T-helper 22 cell (primary cell): ENCODE measurements at places on chromosomes 1 and 21.

GRCh38 chr1:53641481-53642214 is 97.3 kb downstream of the GLIS1 start:
- no peak for DNase-seq

GRCh38 chr1:26697978-26698849 is 2.4 kb downstream of the ARID1A start:
- peak; percentile 41 for DNase-seq

- DNase-seq = no peak
Observed at GRCh38 chr1:180204231-180204630, 25.8 kb upstream of the LHX4 start.

DNA sequence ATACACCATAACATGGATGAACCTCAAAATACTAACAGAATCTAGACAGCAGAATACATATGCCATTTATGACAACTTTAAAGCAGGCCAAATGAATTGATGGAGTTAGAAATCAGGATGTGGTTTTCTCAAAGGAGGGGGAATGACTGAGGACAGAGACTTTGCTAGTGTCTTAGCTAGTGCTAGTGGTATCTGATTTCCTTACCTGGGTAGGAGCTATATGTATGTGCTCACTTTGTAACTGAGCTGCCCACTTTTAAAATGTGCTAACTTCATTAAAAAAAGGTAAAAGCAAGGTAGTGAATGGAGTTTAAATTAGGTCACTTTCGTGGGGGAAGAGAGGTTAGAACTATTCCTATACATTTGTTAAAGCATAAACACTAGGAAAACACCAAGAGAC is 2.6 kb downstream of the GTF2B start:
- DNase-seq = no peak

DNA sequence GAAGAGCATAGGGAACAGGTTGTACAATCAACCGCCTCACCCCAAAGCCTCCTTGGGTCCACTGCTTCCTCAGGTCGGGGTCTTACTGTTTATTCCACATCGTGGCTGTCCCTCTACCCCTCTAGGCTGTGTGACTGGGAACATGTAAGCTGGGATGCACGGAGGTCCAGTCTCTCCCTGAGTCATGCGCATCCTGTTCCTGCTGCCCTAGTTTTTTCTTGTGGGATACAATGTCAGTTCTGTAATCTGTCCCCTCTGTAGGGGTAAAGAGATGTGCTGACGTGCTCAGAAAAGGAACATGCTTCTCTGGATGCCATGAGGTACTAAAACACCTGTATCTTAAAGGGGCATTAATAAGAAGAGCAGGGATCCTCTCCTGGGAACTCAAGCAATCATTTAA is 66.2 kb downstream of the SLC45A1 start:
- DNase-seq = no peak

DNA sequence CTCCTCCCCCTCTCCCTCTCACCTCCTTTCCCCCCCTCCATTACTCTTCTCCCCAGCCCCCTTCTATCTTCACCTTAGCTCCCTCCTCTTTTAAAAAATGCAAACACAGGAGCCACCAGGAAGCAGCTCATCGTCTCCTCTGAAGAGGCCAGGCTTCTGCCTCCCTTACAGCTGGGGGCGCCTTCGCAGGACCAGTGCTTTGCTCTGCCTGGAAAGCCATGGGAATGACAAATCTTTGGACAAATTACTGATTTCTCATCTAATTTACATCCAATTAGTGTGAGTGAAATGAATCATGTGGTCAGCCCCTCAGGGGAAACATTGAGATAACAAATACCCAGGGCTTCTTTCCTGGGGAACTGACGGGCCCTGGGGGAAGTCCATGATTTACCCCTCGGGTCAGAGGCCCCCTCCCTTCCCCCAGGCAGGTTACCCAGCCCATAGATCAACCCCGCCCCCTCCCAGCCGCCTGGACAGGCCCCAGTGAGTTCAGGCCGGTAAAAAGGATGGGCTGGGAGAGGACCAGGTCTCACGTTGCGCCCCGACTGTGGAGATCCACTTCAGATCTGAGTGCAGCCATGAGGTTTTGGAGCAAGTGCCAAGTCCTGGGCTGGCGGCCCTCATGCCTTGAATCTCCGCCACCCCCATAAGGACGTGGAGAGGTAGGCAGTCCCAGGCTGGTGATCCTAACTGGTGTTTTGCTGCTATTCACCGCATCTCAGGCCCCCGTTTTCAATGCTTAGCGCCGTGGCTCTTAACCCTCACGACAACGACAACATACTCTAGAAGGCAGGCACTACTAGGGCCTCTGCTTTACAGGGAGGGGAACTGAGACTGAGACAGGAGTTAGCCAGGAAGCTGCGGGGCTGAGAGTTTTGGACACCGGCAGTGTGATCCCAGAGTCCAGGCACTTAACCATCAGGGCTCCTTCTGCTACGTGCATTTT is 300.8 kb downstream of the RRAGC start:
- DNase-seq = no peak

DNA sequence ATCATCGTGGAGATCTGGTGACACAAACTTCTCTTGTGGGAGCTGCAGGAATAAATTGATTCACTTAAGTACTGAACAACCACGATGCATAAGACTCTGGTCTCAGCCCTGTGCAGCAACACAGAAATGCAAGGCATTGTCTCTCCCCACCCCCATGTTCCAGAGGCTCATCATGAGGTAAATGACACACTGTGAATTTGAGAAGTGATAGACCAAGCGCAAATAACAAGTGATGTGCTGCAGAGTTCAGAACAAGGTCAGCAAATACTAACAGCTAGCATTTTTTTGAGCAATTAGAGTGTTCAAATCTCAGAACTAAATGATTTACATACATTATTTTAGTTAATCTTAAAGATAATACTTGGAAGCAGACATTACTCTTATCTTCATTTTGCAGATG is 223.7 kb downstream of the SEC16B start:
- no peak for DNase-seq

DNA sequence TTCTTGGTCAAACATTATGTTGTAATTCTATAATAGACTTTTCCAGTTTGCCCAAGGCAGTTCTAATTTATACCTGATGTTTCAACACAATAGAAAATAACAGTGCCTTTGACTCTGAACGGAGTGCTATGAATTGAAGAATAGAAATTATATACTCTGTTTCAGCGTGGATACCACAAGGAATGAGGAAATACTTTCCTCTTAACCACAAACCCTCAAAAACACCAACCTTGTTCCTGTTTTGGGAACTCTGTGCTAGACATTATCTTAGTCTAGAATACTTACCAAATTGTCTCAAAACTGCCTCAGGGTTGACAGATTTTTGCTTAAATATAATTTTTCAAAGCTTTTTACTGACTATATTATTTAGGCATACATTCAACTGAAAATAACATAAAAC is 1629.3 kb downstream of the MRPL39 start:
- no peak for DNase-seq

GRCh38 chr1:2314803-2315673 is 76.3 kb downstream of the MORN1 start:
- DNase-seq = peak; percentile 45

DNA sequence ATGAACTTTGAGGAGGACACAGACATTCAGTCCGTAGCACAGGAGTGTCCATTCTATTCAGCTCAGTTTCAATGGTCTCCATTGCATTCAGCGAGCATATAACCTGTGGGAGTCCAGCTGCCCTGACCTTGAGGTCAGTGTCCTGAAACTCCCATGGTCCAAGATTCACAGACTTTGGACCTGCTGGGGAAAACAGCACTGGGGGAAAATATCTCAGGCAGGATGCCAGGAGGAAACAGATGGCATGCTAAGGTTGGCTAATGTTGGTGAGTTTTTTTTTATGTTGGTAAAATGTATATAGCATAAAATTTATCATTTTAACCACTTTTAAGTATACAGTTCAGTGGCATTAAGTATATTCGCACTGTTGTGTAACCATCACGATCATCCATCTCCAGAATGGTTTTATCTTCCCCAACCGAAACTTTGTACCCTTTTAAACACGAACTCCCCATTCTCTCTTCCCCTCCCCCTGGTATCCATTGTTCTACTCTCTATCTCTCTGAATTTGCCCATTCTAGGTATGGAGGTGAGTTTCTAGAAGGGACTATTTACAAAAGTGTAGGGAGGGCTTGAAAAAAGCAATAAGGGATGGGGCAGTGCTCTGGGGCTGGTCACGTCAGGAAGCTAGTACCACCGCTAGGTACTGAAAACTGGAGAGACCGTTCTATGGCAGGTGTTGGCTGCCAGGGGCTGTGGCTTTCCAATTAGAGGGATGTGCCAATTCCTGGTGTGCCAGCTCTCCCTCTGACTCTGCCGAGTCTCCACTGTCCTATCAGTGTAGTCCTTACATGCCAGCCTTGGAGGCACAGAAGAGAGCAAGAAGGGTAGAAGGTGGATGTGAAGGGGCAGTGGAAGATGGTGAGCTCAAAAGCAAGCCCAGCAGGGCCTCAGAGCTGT is 85.3 kb downstream of the FOXD2 start:
- DNase-seq = no peak

DNA sequence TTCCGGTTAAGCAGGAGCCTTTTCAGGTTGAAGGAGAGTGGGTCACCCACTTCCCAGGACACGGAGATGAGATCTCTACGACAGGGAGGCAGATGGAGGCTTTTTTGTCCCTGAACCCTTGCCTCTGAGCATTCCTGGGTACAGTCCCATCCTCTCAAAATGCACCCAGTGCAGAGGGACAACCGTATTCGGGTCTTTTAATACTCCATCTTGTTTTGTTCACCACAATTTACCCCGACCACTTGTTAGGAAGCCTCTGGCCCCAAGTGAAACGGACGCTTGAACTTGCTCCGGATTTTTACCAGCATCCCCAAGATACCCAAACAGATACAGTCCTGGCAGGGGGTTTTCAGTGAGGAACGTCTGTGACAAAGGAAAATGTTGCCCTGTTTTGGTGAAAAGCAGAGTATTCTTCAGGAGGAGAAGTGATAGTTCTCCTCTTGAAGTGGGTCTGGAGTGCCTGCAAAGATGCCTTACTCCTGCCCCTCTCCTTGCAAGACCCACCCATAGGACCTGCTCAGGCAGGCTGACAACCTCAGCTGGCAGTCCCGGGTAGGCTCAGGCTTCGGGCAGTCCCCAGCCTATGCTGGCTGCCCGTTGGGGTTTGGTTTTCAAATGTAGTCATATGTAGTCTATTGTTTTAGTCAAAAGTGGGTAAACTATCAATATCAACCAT is 669 bp upstream of the ARL8A start:
- DNase-seq = no peak

- DNase-seq = no peak
Observed at GRCh38 chr1:7341145-7341905, 429.8 kb upstream of the VAMP3 start.
